Upper lobe of right lung (tissue), 1 donor: ENCODE measurements at places on chromosomes 1 and 21. TPM values are rescaled to one million over a fixed set of nuclear protein-coding genes. Genes with fewer than 3 reads are reported as not detected.

SLFNL1 gene
- total RNA-seq, result 2.8 TPM

FRRS1 gene
- total RNA-seq, result 6.8 TPM

PSRC1 gene
- total RNA-seq, result 2.9 TPM

FASLG gene
- total RNA-seq, result 1.3 TPM

CLDN17 gene
- not detected for total RNA-seq

TDRD10 gene
- total RNA-seq, result 21.7 TPM

KRTAP13-1 gene
- total RNA-seq, result not detected

DNA sequence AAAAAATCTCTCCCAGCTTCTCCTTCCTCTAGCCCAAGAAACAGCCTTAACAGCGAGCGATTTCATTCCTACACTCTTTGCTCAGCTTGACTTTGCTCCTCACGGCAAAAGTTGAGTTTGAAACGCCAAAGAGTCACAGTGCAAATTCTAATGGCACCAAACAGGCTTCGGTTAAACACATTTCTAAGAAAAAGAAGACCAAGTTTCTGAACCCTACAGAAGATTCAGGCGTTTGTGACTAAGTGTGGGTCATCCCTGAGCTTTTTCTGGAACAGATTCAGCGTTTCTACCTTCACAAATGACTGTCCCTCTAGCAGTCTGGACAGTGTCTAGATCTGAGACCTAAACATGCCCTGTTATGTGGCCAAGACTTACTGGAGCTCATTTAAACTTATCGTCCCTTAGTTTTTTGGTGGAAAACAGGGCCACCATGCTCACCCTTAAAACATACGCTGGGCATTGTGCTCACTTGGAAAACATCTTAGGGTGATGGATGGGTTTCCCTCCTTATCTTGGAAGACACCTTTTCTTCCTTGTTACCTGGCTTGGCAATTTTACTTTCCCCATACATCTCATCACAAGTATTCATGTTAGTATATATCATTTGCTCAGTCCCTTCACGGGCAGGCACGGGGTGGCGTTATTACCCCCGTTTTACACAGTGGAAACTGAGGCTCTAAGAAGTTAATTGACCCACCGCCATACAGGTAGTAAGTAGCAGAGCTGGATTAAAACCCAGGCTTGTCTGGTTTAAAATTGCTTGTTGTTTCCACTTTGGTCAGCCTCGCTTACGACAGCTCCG is 1.0 kb downstream of the C1orf198 start:
- H3K4me3 ChIP-seq, result peak overlapping the region; percentile 94
- no peaks in the 10 kb centered on the region for H3K36me3 ChIP-seq
- no peaks in the 10 kb centered on the region for H3K27me3 ChIP-seq

DNA sequence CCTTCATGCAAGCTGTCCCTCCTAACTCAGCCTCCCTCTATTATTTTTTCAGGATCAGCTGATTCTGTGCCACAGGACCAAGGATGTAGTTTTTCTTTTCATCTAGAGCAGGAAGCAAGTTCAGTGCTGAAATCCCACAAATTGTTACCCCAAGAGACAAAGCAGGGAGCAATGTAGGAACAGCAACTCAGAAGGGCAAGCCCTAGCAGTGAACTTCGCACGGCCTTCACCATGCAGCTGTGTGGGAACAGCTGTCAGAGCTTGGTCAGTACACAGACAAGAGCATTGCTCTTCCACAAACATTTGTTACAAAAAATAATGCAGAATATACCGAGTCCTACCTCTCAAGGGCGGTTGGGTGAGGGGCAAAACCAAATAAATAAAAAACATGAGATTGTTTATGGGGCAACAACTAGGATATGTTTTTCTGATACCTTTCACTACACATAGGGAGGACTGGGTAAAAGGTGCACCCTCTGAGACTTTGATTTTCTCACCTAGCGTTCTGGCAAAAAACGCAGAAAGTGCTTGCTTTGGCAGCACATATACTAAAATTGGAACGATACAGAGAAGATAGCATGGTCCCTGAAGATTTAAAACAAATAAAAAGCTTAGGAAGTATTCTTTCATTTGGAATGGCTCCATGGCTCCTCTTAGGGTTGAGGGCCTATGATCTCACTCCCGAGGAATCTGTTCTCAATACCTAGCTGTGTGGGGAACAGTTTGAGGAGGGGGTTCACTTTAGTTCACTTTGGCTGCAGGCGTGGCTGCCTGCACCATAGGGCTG is 37.1 kb upstream of the ANGPTL7 start:
- H3K27ac ChIP-seq, result peak overlapping the region; percentile 42
- H3K27me3 ChIP-seq, result no peaks in the 10 kb centered on the region
- no peak for DNase-seq
- H3K36me3 ChIP-seq, result peaks cover 53% of the 10 kb centered on the region

DNA sequence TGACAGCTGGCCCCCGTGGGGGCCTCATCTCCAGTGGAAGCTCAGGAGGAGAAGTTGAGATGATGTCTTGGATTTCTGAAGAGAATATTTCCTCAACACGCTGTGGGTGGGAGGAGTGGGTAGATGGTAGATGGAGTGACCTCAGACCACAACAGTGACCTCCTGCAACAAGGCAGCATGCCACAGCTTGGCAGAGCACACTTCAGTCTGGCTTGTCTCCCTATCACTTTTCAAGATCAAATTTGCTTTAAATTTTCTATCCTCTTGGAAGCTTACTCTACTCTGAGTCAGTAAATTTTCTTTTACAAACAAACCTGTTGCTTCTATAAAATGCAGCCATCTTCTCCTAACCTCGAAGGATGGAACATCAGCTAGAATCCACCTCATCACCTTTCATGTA is 59.7 kb downstream of the NTPCR start:
- no peaks in the 10 kb centered on the region for H3K36me3 ChIP-seq
- H3K27me3 ChIP-seq, result no peaks in the 10 kb centered on the region
- no peak for DNase-seq
- no peaks in the 10 kb centered on the region for H3K4me1 ChIP-seq
- no peak overlapping the region for H3K27ac ChIP-seq
- H3K4me3 ChIP-seq, result no peak overlapping the region

- H3K27me3 ChIP-seq, result no peaks in the 10 kb centered on the region
- peak overlapping the region; percentile 70 for H3K27ac ChIP-seq
- H3K4me1 ChIP-seq, result peaks cover 34% of the 10 kb centered on the region
- H3K4me3 ChIP-seq, result peak overlapping the region; percentile 39
- DNase-seq, result no peak
Measured at GRCh38 chr1:84303314-84303830, 1.9 kb downstream of the SAMD13 start.

DNA sequence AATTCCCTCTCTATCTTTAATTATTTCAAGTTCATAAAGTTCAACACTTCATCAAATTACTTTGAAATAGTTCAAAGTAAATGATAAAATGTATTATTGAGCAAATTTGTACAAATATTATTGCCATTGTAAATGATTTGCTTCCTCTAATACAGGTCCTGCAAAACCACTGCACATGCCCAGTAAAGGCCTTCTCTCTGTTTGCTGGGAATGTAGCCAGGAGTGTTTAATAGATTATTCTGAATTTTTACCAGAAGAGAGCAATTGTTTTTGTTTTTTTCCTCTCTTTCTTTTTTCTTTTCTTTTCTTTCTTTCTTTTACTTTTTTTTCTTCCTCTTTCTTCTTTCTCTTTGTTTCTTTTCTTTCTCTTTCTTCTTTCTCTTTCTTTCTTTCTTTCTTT is 486.3 kb downstream of the PTBP2 start:
- DNase-seq, result no peak
- H3K27me3 ChIP-seq, result no peaks in the 10 kb centered on the region
- no peaks in the 10 kb centered on the region for H3K4me1 ChIP-seq
- no peak overlapping the region for H3K27ac ChIP-seq
- no peak overlapping the region for H3K4me3 ChIP-seq

DNA sequence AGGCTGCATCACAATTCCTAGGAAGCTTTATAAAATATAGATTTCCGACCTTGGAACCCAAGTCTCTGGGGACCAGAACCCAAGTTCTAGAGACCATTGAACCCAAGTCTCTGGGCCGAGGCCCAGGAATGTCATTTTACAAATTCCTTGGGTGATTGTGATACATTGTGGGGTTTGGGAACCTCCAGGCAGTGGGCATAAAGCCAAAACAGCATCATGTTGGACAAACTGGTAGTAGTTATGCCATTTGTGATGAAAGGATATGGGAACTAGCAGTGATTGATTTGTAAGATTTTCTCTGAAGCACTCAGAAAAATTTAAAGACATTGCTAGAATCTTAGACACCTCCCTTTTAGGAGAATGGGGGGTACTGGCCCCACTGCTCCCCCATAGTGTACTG is 160.2 kb downstream of the HIVEP3 start:
- no peak overlapping the region for H3K4me3 ChIP-seq
- no peak overlapping the region for H3K27ac ChIP-seq
- H3K36me3 ChIP-seq, result no peaks in the 10 kb centered on the region
- no peak for DNase-seq
- H3K27me3 ChIP-seq, result no peaks in the 10 kb centered on the region
- no peaks in the 10 kb centered on the region for H3K4me1 ChIP-seq

DNA sequence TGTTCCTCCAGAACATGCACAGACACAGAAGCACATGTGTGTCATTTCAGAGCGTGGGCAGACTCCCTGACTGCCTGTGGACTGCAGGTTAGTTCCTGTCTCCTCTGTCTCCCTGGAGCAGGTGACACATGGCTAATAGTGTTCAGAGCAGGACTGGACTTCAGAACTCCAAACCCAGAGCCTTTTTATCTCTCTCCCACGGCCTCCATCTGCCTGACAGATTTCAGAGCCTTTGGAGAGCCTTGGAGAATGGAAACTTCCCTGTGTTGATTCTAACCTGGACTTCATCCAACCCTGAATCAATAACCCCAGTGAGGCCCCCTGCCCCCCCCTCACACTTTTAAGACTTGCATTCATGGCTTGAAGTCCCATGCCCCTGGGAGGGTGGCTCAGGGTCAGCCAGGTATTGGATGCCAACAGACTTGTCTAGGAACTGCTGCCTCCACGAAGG is 44.4 kb downstream of the C1orf198 start:
- no peak overlapping the region for H3K4me3 ChIP-seq
- no peaks in the 10 kb centered on the region for H3K36me3 ChIP-seq

DNA sequence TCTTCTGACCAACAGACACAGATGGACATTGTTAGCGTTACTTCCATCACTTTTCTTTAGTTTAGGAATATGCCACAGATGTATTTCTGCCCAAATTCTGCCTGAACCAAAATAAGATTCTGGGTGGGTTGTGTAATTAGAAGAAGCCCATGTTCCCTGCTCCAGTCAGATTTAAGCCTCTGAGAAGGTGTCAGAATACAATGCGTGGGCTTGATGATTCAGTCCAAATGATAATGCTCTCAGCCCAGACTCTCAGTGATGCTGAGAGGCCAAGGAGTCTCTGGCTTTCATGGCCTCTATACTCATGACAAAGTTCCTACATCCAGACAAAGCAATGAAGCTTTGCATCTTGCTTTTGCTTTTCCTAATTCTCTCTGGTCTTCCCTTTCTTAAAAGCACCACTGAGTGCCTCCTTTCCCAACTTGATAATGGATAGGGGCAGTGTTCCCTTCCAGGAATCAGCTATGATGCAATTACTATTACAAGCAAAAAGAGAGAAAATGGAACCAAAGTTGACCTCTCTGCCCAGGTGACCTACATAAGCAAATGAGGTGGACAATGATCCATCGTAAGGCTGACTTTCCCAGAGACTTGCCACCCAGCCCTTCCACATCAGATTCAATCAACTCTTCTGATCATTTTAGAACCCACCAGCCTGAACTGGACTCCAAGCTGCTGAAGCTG is 8.8 kb downstream of the SEC16B start:
- H3K36me3 ChIP-seq, result peaks cover 10% of the 10 kb centered on the region
- H3K27ac ChIP-seq, result no peak overlapping the region
- H3K4me1 ChIP-seq, result no peaks in the 10 kb centered on the region
- no peak overlapping the region for H3K4me3 ChIP-seq
- DNase-seq, result no peak

DNA sequence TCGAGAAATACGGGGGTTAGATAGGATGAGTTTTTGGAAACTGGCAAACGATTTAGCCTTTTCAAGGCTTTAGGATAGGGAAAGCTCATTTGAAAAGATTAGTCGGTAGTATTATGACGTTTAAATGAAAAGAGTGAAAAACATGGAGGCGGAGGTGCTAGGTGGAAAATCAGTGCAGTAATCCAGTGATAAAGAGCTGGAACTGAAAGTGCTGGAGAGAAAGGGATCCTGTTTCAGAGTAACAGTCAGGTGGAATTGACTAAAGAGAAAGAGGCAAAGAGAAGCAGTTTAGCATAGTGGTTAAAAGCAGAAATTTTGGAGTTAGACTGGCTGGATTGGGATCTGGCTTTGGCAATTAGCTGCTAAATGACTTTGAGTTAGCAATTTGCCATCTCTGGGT is 945 bp downstream of the WDR3 start:
- peak overlapping the region; percentile 90 for H3K27ac ChIP-seq
- peaks cover 33% of the 10 kb centered on the region for H3K4me1 ChIP-seq
- H3K27me3 ChIP-seq, result no peaks in the 10 kb centered on the region
- DNase-seq, result no peak
